AG04449 (cell line): ENCODE measurements at places on chromosomes 2 and 18.

DNA sequence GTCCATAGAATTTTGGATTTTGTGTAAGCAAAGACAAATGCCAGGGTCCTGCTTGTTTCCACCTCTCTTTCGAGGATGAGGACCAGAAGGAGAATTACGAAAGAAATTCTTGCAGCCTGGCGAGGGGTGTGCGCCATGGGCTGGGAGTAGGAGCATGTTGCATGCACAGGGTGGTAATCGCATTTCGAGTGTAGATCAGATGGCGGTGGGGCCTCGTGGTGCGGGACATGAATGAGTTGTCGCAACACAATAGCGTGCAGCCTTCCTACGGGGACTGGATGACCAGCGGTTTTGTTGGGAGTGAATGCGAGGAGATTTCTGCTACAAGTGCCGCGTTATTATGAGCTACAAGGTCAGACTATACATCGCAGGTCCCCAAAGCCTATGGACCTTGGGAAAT, 4.2 kb upstream of the EN1 start:
- DNase-seq, result no peak

DNA sequence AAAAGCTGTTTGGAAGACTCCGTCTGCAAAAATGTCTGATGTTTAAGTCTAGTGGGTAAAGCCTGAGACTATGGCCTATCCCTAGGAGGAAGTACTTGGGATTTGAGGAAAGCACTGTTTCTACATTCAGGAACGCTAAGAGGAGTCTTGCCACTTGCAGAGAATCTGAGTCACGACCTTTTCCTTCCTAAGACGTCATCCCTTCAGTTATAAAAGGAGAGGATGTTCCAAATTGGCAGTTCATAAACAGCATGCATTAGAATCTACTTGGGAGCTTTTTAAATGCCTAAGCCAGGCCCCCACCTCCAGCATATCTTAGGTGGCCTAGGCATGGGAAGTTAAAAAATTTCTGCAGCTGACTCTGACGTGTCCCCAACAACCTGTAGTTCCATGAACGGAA, 125.9 kb downstream of the TTC32 start:
- peak; percentile 41 for DNase-seq

GRCh38 chr2:133085646-133086045, 415.6 kb upstream of the LYPD1 start:
- DNase-seq, result no peak

DNA sequence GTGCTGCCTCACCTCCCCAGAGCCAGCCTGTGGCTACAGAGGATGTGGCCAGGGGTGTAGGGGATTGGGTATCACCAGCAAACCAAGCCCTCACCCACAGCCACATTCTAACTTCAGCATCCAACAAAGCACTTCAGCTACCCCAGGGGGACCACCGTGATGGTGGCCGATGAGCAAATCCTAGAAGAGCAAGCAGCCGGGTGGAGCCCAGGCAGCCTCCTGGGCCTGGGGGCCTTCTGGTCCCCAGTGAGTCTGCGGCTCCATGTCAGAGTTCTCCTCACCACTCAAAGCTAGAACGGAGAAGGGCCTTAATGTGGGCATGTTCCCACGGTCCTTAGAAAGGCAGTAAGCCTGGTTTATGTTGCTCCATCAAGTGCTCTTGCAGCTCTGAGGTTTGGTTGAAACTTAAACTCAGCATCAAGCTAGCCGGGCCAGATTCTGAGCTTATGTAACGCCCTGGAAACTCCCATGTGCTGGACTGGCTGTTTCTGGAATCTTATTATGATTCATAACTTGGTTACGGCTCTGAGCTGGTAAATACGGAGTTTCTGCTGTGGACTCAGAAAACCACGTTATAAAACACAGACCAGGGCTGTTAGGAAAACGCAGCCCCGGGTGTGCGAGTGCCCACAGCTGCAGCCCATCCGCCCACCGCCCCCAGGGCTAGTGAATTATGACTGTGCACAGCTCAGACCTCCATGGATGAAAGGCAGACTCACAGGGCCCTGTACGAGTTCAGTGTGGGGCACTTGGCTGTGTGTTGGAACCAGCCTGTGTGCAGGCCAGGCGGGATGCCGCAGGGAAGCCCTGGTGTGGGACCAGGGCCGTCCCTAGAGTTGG, 99.8 kb downstream of the SEPTIN10 start:
- DNase-seq, result peak; percentile 76

DNA sequence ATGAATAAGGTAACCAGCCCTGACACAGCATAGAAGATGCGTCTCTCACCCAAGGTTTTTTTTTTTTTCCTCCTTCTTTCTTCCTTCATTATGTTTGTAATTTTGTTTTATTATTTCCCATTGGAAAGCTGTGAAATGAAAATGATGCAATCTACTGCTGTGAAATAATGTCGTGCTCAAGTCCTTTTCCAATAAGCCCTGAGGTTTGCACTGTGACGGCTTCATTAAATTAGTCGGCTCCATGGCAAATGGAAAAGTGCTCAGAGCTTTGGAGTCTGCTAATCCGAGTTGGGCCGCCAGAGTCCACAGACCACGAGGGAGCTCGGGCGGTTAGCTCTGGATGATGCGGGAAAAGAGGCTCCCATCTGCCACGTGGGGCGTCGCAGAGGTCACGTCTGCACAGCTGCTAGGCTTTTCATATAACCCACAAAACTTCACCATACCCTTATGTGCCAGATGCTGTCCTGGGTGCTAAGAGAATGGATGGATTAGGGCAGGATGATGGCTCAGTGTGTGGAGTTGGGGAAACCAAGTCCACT, 92.3 kb upstream of the CAPN13 start:
- DNase-seq, result no peak

DNA sequence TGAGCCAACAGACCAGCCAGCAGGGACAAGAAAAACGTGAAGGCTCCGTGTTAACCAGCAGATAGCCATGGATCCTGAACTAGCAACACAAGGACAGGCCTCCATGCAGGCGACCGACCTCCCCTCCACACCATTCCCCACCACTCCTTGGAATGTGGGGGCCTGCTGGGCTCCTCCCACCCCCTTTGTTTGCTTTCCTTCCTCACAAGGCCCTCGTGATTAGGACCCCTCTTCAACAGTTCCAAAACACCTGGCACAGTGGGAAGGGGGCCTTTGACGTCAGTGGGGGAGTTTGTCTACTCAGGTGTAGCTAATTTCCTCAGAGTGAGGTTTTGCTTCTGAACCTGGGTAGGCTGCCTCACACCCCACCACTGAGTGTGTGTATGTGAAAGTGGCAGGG, 37.8 kb downstream of the SLC14A2 start:
- no peak for DNase-seq

DNA sequence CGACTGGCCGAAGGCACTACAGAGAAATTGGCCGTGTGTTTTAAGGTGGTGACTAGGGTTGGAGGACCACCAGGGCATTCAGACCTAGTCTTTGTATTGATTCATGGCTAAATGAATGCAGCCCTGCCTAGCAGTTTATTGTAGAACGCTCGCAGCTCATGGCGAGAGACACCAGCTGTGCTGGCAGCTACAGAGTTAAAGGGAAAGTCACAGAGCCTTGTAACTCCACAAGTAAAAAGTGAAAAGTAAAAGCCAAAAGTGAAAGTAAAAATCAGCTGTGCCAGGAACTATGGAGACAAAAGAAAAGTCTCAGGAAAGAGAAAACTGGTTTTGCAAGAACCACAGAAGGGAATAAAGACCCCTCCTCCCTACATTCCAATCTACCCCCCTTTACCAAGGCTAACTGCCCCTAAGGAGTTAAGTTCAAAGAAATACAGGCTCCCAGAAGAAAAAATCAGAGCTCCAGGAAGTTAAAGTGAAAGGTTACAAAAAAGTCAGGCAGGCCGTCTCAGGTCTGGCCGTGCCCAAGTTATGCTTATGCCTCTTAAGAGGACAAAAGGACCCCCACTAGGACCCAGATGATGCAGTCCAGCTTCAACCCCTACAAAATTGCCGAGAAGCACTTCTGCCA, 46.4 kb upstream of the SELENOI start:
- DNase-seq, result no peak

GRCh38 chr18:46736135-46736534, 20.7 kb downstream of the ST8SIA5 start:
- DNase-seq, result no peak

DNA sequence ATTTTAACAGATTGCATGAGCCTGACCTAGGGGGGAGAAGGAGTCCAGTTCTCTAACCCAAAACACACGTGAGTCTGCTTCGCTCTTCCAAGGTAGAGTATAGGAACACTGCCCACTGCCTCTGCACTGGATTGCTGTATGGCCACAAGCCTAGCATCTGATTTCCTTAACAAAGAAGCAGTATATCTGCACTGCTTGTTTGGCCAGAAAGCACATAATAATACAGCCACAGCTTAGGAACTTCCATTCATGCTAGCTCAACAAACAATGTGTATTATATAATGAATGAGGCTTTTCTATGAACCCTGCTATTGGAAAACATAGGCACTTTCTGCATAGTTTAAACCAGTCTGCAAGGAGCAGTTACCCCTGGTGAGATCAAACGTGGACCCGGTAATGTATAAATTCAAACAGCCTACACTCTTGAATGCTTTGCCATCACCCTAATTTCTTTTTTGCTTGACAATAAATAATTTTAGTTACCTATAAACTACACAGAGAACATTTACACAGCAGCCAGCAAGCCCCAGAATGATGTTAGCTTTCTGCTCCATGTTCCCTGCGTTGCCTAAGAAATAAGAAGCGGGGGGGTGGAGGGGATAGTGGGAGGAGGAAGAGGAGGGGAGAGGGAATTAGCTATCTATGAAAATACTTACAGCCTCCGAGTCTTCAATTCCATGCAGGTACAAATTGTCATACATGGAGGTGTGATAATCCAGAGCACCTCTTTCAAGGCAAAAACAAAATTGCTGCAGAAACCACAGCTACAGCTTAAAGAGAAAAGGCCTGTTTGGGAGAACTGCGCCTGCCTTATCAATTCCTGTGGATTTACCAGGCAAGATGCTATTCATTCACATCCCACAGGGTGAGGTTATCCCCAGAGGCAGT, 125.6 kb downstream of the CACNB4 start:
- DNase-seq, result no peak

DNA sequence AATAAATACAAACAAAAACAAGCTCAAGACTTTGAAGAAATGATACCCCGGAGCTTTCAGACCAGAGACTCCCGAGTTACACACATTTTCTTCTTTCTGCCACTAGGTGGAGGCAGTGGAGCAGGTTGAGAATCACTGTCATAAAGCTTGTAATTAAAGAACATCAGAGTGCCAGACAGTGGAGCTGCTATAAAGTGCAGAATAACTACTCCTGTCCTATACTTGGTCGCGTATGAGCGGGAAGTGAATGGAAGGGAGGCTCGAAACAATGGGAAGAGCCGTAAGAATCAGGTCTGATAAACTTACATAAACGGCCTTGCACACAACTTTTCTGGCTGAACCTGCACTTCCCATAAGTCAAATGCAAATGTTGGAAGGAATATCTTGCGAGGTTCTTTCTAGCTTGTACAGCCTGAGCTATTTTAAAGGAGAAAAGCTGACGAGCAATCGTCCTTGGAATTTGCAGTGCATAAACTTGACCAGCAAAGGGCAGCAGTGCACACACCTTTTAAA, 189.0 kb downstream of the RPIA start:
- DNase-seq, result no peak

DNA sequence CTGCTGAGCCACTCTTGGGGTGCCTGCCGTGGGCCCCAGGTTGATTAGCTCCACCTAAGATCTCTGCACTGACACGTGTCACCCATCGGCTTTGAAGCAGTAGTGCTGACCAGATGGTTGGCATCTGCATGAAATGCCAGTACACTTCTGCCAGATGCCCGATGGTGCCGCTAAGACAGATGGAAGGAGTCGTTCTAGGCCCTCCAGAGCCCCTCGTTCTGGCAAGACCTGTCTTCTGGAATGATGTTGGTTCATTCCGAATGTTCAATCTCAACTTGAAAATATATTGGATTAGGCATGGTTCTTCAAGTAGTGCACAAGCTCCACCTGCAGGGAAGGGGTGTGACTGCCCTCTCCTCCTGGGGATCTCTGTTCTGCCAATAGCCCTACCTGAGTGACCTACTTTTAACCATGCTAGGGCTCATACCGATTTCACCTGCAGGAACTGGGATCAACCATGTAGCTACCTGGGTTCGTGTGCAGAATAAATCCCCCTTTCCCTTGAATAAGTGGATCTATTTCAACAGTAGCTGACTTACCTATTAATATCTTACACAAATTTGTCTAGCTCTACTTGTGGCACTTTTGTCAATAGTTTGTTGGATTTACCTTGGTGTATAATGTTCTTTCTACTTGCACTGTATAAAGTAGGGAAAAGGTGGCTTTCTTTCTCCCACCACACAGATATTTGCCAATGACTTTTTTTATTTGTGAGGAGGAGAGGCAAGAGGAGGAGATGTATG, 342.6 kb downstream of the CTNNA2 start:
- no peak for DNase-seq

GRCh38 chr2:10521356-10522169, 73.4 kb upstream of the ODC1 start:
- no peak for DNase-seq

DNA sequence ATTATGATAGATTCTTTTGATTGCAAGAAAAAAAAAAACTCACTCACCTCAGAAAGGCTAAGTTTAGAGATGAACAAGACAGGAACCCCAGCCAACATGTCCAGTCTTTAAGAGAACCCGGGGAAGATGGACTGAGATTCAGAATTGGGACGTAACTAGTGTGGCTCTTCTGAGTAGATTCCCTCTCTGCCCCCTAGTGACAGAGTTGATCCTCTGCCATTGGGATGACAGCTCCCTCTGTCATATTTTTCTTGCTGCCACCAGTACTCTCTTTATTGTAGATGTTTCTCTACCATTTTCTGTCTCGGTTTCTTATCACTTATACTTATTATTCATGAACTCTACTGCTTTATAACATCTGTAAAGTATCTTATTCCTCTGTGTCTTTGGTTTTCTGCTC, 77.7 kb downstream of the GULP1 start:
- DNase-seq, result no peak

DNA sequence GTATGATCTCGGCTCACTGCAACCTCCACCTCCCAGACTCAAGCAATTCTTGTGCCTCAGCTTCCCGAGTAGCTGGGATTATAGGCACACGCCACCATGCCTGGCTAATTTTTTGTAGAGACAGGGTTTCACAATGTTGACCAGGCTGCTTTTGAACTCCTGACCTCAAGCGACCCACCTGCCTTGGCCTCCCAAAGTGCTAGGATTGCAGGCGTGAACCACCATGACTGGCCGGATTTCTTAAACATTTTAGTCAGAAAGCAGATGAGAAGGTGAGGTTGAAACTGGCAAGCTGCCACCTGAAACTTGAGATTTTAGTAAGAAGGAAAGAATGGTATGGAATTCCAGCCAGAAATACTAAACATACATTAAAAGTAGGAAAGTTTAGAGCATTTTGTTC, 31.9 kb downstream of the KLHL23 start:
- DNase-seq, result peak; percentile 24
